Hepatic stellate cell (primary cell): ENCODE measurements at places on chromosomes 13 and 19.

- DNase-seq = no peak
Observed at GRCh38 chr13:50153876-50154275, 138.6 kb downstream of the KCNRG start.

- no peak for DNase-seq
Observed at GRCh38 chr13:38674208-38674607, 12.7 kb upstream of the FREM2 start.

GRCh38 chr19:48400018-48400742, 6.7 kb downstream of the GRIN2D start:
- peak; percentile 94 for DNase-seq

DNA sequence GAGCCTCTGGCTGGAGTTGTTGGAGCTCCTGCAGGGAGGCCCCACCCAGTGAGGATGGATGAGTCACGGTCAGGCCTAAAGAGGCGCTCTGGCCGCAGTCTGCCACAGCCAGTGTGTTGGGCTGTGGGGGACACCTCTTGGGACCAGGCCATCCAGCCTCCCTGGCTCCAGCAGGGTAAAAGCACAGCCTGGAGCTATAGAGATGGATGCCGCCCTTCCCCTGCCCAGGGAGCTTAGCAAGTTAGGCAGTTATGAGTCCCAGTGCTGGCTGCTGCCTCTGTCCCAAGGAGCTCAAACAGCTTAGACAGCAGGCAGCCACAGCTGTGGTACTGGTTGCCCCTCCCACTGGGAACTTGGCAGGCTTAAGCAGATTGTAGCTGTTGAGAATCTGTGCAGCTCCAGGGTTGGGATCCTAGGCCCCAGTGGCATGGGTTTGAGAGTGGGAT, 100.9 kb downstream of the NDFIP2 start:
- no peak for DNase-seq

- DNase-seq = no peak
Observed at GRCh38 chr13:43167731-43168130, 144.3 kb downstream of the DNAJC15 start.

DNA sequence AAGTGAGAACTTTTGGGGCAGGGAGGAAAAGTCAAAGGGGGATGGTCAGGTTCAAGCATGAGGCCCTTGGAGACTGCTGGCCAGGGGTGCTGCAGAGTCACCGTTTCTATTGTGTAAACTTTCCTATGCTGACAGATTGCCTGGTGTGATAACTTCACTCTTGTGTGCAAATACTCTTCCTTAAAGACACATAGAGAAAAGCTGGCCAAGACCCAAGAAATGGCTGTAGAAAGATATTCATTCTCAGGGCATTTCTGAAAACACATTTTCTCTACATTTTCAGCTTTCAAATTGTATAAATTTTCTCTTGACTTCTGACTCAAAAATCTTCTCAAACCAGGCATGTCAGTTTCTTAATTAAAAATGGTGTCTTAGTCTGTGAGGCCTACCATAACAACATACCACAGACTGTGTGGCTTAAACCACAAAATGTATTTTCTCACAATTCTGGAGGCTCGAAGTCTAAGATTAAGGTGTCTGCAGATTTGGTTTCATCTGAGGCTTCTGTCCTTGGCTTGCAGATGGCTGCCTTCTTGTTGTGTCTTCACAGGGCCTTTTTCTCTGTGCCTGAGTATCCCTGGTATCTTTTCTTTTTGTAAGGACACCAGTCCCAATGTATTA, 304.5 kb downstream of the KCNRG start:
- DNase-seq = no peak

- no peak for DNase-seq
Observed at GRCh38 chr19:1450735-1451731, 1.1 kb downstream of the APC2 start.

GRCh38 chr13:41284512-41285288, 21.3 kb upstream of the MTRF1 start:
- peak; percentile 42 for DNase-seq

- peak; percentile 38 for DNase-seq
Observed at GRCh38 chr13:52411629-52412028, 5.7 kb upstream of the THSD1 start.

- no peak for DNase-seq
Observed at GRCh38 chr19:17242431-17243208, 3.1 kb downstream of the NR2F6 start.

DNA sequence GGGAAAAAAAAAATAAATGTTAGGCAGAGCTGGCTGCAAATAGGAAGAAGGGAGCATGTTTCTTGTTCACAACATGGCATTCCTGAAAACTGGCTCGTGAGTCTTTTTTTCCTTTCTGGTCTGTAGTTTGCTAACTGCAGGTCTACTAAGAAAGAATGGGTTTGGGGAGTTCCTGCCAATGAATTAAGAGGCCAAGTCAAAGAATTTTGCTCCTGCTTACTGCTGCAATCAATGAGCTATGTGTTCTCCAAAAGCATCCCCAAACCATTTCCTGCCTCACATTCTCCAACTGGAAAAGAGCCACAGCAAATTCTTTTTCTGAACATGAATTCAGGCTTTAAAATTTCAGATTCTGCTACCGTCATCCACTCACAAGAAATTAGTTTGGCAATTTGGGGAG, 88.6 kb downstream of the DCT start:
- no peak for DNase-seq

DNA sequence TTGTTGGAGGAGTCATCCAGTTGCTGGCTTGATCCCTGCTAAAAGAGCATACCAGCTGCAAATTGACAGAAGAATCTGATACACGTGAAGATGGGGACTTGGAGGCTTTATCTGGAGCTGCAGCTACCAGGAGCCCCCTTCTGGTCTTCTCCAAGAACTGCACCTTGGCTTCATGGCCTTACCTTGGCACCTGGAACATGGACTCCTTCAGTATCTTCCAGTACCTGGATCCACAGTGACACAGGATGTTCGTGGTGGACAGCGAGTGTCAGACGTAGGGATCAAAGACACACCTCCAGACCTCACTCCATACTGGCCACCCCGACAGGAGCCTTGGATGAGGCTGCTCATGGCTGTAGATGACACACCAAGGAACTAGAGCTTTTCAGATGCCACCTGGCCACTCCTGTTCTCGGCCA, 9.9 kb upstream of the ACSBG2 start:
- DNase-seq = peak; percentile 67

DNA sequence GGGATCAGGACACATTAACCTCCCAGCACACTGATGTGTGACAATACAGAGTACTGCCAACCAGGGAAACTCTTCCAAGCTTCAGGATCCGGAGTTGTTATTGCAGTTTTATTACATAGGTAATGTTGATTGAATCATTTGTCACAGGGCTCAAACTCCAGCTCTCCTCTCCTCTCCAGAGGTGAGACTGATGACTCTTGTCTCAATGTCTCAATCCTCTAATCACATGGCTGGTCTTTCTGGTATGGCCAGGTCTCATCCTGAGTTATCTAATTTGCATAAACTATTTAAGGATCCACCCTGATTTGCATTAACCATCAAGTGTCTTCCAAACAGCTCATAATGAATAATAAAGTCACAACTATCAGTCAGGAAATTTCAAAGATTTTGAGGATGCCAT, 522.6 kb upstream of the PCDH9 start:
- no peak for DNase-seq
